ENCODE measurements at places on chromosomes 13 and 19.

GRCh38 chr13:85236413-85236812 lies 562.8 kb downstream of the SLITRK6 start:
- H3K4me1 ChIP-seq = no peaks in the 10 kb centered on the region
- H3K4me3 ChIP-seq = no peak overlapping the region

DNA sequence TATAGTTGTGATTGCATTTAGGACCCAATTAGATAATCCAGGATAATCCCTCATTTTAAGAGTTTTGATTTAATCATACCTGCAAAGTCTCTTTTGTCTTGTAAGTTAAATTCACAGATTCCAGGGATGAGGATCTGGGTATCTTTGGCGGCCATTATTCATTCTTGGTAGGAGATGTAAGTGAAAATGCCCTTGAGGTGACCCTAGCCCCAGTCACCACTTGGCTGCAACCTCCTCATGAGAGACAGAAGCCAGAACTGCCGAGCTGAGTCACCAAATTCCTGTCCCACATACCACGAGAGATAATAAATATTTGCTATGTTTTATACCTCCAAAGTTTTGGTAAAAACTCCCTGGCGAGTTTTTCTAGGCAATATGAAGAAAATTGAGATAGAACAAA lies 389.4 kb downstream of the RFC3 start:
- no peak overlapping the region for H3K4me3 ChIP-seq
- no peaks in the 10 kb centered on the region for H3K4me1 ChIP-seq
- H3K27me3 ChIP-seq = no peaks in the 10 kb centered on the region
- no peak for DNase-seq

DNA sequence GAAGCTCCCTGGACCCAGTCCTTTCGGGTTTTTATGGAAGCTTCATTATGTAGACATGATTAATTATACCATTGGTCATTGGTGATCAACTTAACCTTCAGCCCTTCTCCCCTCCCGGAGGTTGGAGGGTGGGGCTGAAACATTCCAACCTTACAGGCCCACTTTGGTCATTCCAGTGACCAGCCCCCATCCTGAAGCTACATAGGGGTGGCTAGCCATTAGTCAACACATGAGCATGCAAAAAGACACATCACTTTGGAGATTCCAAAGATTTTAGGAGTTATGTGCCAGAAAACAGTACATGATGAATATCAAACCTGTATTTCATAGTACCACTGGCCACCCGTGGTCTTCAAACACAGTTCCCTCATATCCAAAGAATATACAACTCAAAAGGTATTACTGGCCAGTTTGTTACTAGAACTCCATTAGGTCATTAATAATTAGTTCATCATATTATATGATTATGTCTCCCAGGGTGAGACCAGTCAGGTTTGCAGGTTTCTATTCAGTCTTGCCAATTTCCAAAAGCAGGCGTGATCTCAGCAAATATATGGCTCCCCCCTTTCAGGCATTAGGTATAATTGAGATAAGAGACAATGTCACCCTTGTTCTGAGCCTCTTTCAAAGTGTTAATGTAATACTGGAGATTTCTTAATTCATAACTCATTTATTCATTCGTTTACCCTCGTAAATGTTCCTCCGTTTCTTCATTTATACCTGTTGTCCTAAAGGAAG lies 11.1 kb downstream of the PPP5C start:
- H3K27me3 ChIP-seq = no peaks in the 10 kb centered on the region
- H3K4me3 ChIP-seq = no peak overlapping the region
- peaks cover 24% of the 10 kb centered on the region for H3K4me1 ChIP-seq
- H3K36me3 ChIP-seq = peaks cover 42% of the 10 kb centered on the region
- no peak overlapping the region for H3K27ac ChIP-seq
- DNase-seq = no peak

DNA sequence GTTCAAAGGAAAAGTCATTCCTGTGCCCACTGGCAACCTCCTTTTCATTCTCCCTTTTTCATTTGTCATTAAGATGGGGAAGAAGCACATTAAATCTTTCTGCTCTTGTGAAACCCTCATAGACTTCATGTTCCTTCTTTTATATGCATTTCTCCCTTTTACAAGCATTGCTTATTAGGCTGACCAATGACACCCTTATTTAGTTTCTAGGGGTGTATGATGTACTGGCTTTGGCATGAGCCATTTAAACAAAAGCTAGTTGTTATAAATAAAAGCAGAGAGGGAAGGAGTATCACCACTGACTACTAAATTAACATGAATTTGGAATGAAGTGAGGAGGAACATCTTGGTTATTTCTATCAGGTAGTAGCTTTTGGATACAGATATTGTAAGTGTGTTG lies 68.2 kb upstream of the PCDH9 start:
- H3K27ac ChIP-seq = no peak overlapping the region
- no peaks in the 10 kb centered on the region for H3K36me3 ChIP-seq
- H3K27me3 ChIP-seq = no peaks in the 10 kb centered on the region
- DNase-seq = no peak
- no peak overlapping the region for H3K4me3 ChIP-seq

GRCh38 chr13:77492982-77493381 lies 42.5 kb upstream of the SCEL start:
- H3K36me3 ChIP-seq = no peaks in the 10 kb centered on the region
- no peak overlapping the region for H3K27ac ChIP-seq
- no peaks in the 10 kb centered on the region for H3K4me1 ChIP-seq
- no peaks in the 10 kb centered on the region for H3K27me3 ChIP-seq
- no peak for DNase-seq

- no peaks in the 10 kb centered on the region for H3K27me3 ChIP-seq
- no peak for DNase-seq
- H3K4me3 ChIP-seq = no peak overlapping the region
- no peak overlapping the region for H3K27ac ChIP-seq
Observed at GRCh38 chr13:36822785-36823184, 3.8 kb downstream of the RFXAP start.

DNA sequence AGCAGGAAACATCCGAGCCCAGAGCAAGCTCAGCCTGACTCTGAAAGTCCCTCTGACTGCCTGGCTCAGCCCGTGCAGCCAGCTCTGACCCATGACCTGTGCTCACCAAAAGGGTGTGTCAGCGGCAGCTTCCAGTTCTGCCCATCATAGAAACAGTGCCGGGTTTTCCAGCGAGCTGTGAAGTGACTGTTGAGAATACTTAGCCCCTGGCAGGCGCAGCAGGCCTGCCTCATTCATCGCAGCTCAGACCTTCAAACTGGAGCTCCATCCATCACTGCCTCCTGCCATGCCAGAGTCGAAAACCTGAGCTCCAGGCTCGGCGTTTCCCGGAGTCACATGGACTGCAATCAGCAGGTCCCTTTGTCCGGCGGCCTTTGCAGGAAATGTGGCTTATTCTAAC lies 16.3 kb upstream of the GSX1 start:
- H3K27ac ChIP-seq = no peak overlapping the region
- no peaks in the 10 kb centered on the region for H3K36me3 ChIP-seq
- no peak overlapping the region for H3K4me3 ChIP-seq
- no peaks in the 10 kb centered on the region for H3K4me1 ChIP-seq

DNA sequence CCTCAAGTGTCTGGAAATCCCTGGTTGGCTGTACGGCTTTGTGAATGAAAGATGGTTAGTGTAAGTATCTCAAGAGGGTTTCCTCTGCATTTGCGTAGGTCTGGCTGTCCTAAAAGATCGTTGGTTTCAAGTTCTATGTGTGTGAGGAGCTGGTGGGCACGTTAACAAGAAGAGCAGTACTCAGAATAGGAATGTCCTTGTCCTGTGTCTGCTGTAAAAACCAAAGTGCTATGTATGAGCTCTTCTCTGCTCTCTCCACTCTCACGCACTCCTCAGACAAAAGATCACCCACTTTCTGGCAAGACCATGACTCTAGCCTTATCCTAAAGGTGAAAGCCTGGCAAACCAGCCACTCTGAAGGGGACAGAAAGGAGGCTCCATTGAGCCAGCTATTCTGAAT lies 39.1 kb downstream of the USP12 start:
- H3K36me3 ChIP-seq = no peaks in the 10 kb centered on the region
- no peaks in the 10 kb centered on the region for H3K27me3 ChIP-seq
- H3K4me3 ChIP-seq = no peak overlapping the region
- DNase-seq = no peak

DNA sequence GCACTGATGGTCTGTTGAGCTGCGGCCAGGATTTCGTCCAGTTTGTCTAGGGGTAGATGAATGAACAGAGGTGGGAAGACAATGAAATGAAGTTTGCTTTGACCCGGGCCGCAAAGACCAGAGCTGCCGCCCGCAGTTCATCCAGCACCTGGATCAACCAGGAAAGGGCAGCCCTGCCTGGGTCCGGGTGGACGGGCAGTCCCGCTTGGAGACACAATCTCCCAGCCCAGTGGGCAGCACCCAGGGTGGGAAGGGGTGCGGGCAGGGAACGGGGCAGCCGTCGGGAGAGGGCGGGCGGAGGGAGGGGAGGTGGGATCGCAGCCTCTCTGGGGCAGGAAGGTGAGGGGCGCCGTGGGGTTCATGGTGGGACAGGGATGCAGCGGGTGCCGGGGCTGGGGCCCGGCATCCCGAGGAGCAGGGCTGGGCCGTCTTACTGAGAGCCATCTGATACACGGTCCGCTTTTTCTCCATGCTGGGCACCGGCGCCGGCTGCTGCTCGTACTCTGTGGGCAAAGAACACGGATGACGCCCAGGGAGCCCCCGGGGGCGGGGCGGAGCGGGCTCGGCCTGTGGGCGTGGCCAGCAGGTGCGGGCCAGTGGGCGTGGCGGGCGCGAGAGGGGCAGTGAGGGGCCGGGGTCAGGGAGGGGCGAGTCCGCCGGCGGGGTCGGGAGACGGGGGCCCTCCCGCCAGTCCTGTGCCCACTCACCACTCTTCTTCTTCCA lies 33.1 kb downstream of the SHANK1 start:
- no peak for DNase-seq
- H3K36me3 ChIP-seq = no peaks in the 10 kb centered on the region
- H3K27ac ChIP-seq = no peak overlapping the region

GRCh38 chr13:52053460-52053859 lies 29.0 kb downstream of the UTP14C start:
- no peak overlapping the region for H3K27ac ChIP-seq
- H3K27me3 ChIP-seq = no peaks in the 10 kb centered on the region
- no peaks in the 10 kb centered on the region for H3K4me1 ChIP-seq

Measured in CD4-positive, alpha-beta T cell (primary cell).